ENCODE measurements at places on chromosomes 4 and X. TPM values are rescaled to one million over a fixed set of nuclear protein-coding genes. Genes with fewer than 3 reads are reported as not detected.

Gene GDPD2
- total RNA-seq, result not detected

Gene NAP1L2
- total RNA-seq, result 7.2 TPM

GRCh38 chrX:6777238-6778002, 242.5 kb upstream of the VCX3A start:
- H3K4me1 ChIP-seq, result no peaks in the 10 kb centered on the region
- no peak for DNase-seq
- H3K27ac ChIP-seq, result no peak overlapping the region

DNA sequence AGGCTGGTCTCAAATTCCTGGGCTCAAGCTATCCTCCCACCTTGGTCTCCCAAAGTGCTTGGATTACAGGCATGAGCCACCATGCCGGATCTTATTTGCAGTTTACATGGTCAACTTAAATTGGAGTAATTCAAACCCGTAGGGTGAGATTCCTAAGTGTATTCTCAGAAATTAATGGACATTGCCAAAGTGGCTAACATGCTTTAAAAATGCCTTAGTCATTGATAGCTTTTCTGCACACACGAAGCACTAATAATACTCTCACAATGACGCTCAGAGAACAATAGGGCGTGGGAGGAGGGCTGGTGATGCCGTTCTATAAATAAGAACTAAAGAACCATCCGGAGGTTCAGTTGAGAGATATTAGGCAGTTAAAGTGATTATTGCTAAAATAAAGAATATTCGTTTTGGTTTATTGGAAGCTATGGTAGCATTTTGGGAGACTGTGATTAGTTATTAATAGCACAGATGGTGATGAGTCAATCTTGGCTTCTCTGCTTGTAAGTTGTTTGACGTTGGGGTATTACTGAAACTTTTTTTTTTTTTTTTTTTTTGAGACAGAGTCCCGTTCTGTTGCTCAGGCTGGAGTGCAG, 79.1 kb downstream of the TRAPPC11 start:
- H3K4me1 ChIP-seq, result peaks cover 3% of the 10 kb centered on the region
- H3K4me3 ChIP-seq, result no peak overlapping the region
- no peaks in the 10 kb centered on the region for H3K27me3 ChIP-seq
- no peak overlapping the region for H3K27ac ChIP-seq
- peak; percentile 35 for DNase-seq
- H3K36me3 ChIP-seq, result no peaks in the 10 kb centered on the region

- no peaks in the 10 kb centered on the region for H3K27me3 ChIP-seq
- H3K36me3 ChIP-seq, result no peaks in the 10 kb centered on the region
- no peak for DNase-seq
- no peak overlapping the region for H3K27ac ChIP-seq
Measured at GRCh38 chr4:128633067-128633466, 176.4 kb upstream of the JADE1 start.

DNA sequence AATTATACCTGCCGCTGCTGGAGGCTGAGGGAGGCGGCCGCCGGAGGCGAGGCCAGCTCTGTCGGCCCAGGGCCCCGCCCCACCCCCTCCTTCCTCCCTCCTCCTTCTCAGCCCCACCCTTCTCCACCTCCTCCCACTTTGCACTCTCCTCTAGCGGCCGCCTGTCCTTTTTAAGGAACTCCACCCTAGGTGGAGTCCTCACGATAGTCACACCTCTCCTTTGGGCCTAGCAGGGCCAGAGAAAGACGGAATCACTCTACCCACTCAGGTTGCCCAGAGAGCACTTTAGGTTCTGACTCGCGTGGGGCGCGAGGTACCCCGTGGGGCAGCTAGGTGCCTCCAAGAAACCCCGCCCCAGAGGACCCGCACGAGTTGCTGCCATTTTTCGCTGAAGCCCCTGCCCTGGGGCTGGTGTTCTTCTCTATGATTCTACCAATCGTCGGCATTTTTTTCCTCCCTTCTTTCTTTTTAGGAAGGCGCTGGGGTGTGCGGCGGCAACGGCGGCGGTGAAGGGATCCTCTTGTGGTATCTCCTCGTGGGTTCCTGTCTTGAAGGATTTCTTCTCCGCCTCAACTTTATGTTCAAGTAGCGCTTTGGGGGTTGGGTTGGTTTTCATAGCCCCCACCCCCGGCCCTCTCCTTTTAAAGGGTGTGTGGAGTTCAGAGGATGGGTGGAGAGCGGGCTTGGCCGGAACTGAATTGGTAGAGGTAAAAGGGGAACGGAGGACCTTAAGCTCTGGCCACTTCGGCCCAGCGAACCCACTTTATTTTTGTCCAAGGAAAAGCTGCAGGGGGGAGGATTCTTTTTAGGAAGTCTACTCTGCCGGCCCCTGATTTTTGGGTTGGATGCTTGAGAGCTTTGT, at the start of gene KLF8:
Gene KLF8, plus strand, starts transcription at position 136 of the 862 bp plus-strand sequence. CDS start 979 bp downstream, outside the sequence.
- no peak for DNase-seq
- peaks cover 2% of the 10 kb centered on the region for H3K27me3 ChIP-seq
- H3K4me3 ChIP-seq, result peak within 1 kb of the TSS; percentile 37
- no peaks in the 10 kb centered on the region for H3K36me3 ChIP-seq

- peak overlapping the region; percentile 69 for H3K27ac ChIP-seq
- peaks cover 5% of the 10 kb centered on the region for H3K4me1 ChIP-seq
- H3K36me3 ChIP-seq, result no peaks in the 10 kb centered on the region
- no peak overlapping the region for H3K4me3 ChIP-seq
Measured at GRCh38 chr4:183438458-183439113, 5.8 kb upstream of the CDKN2AIP start.

DNA sequence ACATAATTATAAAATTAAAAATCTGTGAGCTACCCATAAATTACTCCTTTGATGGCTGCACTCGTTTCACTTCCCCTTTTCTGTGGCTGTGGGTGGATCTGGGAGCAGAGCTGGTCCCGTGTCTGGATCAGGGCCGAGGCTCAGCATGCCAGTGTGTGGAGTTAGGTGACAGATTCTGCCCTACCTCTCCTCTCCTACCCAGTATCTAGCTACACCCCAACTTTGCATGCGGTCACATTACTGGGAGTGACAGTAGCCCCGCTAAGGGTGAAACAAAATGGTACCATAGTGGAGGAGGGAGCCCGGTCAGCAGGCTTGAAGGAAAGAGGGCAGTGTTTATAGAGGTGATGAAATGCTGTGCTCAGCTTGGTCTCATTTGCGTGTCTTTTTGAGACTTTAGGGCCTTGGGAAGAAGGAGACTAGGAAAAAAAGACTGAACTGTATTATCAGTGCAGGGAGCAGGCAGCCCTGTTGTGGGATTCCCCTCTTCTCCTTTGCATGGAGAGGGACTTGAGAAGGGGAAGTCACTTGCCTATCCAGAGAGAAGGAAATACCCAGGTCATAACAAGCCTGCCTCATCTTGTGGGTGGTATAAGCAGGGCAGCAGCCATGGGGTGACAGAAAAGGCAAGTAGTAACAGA, 48.4 kb downstream of the ARHGAP10 start:
- H3K4me3 ChIP-seq, result no peak overlapping the region
- H3K4me1 ChIP-seq, result peaks cover 13% of the 10 kb centered on the region
- no peaks in the 10 kb centered on the region for H3K36me3 ChIP-seq
